ENCODE measurements at places on chromosomes 7 and 10.

DNA sequence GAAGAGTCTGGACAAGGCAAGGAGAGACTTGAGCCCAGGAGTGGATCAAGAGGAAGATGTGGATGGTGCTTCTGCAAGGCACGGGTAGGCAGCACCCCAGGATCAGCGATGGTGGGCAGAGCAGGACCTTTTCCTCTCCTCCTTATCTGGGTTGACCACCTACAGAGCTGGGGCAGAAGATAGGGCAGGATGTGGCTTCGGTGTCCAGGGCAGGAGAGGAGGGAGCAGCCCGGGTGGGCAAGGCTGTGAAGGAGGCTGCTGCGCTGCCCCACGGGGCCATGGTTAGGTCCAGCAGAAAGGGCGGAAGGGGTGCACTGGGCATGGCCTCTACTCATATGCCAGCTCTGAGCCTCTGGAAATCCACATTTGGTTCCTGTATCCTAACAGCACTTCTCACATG, 20.0 kb upstream of the PARP12 start:
- no peak for DNase-seq

GRCh38 chr7:25774675-25775074, 377.3 kb upstream of the NFE2L3 start:
- no peak for DNase-seq

DNA sequence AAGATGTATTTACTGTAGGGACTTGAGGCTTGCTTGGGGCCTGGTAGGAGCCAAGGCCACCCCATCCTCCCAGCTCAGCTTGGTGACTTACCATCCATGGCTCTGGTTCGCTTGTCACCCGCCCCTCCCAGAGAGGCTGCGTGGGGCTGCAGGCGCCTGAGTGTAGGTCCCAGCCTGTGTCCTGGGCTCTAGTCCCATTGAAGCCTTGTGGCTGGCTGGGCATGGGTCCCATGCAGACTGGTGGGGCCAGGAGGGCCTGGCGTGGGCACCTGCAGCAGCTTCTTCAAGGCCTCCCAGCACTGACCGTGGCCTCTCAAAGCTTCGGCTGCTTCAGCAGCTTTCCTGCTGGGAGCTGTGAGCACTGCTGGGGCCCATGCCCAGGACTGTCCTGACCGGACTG, 118.1 kb downstream of the INPP5A start:
- no peak for DNase-seq

DNA sequence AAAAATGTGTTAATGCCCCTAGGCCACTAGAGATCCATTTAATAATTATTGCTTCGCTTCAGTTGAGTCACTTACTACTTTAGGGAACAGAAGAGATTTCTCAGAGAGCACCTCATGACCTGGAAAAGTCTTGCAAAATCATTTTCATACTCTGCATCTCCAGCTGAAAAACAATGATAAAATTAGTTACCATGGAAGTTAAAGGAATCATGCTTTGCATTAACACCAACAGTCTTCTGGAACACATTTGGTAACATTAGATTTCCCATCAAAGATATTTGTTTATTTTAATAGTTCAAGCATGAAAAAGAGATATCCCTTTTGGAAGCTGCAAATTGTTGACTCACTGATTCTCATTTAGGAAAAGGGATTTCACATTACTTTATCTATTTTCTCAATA, 1.8 kb upstream of the STEAP2 start:
- DNase-seq: no peak

- DNase-seq: no peak
These were observed 78.8 kb downstream of the INPP5A start for GRCh38 chr10:132616170-132616995.

GRCh38 chr10:53088961-53089360, 316.4 kb upstream of the MBL2 start:
- no peak for DNase-seq

GRCh38 chr10:125684581-125684980, 1.6 kb upstream of the TEX36 start:
- DNase-seq: no peak

DNA sequence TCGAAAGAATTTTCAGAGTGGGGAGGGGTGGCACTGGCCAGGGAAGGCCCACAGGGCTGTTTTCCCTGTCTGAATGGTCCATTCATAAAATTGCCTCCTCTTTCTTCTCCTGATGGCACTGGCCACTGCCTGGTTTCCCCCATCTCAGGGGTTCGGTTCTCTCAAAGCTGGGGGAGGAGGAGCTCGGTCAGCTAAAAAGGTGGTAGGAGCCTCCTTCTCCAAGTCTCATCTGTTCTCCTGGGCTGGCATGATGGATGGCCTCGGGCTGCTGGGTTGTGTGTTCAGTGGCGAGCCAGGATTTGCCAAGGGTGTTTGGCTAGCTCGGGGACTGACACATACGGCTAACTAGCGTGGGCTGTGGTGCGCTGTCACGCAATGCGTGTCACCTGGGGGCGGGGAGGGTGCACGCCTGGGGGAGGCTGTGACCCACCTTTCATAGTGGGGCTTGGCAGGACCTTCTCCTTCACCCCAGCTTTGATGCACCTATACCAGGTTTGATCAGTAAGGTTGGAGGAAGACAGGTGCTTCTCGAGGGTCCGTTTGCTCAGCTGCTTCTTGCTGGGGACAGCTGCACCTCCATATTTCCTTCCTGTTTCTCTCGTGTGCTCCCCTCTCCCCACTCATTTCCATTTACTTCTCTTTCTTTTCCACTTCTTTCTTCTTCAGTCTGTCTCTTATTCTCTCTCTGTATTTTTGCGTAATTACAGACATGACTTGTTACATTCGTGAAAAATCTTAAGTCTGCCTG, 36.3 kb downstream of the RBM20 start:
- no peak for DNase-seq

DNA sequence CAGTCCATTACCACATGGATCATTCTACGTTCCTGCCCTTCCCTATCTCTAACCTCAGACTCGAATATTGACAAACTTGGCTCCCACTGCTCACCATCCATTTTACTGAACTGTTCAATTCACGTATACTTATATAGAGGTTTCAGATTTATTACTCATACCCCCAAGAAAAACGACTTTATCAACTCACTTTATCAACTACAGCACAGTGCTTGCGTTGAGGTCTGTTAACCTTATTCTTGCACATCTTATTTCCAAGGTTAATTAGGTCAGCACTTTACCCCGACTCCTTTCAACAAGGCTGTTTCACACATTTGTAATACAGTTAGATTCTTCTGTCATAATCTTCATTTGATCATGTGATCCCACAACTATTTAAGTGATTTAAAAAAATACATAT, 162.3 kb upstream of the AHR start:
- DNase-seq: no peak

GRCh38 chr10:76252733-76253132, 821.3 kb downstream of the LRMDA start:
- DNase-seq: no peak

GRCh38 chr10:29306688-29307087, 17.8 kb downstream of the LYZL1 start:
- DNase-seq: no peak

GRCh38 chr7:77822269-77822668, 23.7 kb downstream of the PHTF2 start:
- no peak for DNase-seq

DNA sequence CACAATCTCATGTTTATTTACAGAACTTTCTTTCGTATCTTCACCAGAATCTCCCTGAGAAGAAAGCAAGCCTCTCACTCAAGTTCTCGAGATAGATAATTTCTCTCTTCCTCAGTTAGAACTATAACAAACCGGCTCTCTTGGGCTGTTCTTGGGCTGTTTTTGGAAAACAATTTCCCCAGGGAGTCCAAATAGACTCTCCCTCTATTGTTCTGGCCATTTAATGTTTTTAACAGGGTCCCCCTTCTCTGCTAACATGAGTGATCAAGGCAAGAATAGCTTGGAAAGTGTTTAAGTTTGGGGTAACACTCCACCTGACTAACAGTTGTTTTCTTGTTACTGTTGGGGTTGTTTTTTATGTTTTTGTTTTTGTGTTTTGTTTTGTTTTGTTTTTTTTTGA, 64.8 kb upstream of the UCN3 start:
- DNase-seq: no peak

- DNase-seq: no peak
These were observed 23.8 kb downstream of the TMEM196 start for GRCh38 chr7:19749658-19750057.

GRCh38 chr10:79401015-79401921, 44.2 kb downstream of the ZCCHC24 start:
- no peak for DNase-seq

GRCh38 chr7:9846902-9847301, 1126.8 kb upstream of the PHF14 start:
- no peak for DNase-seq

DNA sequence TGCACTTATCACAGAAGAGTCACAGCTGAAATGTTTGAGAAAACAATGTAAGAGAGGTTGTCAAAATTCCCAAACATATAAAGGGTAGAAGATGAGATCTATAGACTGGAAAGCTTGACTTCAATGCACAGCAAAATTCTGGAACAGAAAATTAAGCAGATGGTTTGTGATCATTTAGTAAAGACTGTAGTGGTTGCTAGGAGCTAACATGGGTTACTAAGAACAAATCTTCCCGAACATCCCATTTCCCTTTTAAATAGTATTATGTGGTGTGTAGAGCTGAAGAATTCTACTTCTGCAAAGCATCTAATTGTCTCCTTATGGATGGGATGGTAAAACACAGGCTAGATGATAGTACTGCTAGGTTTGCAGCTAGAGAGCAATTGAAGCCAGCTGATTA, 312.3 kb downstream of the CAMK1D start:
- no peak for DNase-seq

GRCh38 chr7:158740657-158741293, 36.2 kb upstream of the NCAPG2 start:
- no peak for DNase-seq

- DNase-seq: no peak
These were observed 91.9 kb downstream of the WDFY4 start for GRCh38 chr10:48776528-48776927.

- no peak for DNase-seq
These were observed at the start of gene NRCAM for GRCh38 chr7:108455998-108456677. TSS of gene NRCAM (minus strand) at chr7:108456436. CDS start at chr7:108240064, 216,372 bp downstream.

DNA sequence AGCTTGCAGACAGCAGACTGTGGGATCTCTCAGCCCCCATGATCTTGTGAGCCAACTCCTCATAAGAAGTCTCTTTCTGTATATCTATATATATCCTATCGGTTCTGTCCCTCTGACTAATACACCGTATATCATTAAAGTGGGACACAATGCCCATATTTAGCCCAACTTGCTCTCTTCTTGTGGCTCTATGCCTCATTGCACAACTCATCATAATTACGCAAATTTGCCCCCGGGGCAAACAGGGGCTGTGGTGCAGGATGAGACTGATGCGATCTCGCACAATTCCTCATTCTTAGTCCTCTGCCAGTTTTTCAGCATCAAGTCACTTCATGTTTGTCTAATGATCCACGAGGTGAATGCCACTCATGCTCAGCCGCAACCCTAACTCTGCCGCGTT, 183.2 kb downstream of the PRPF18 start:
- no peak for DNase-seq

- no peak for DNase-seq
These were observed 227.6 kb downstream of the ANKRD7 start for GRCh38 chr7:118452128-118452527.

GRCh38 chr7:4659551-4660286, 22.4 kb upstream of the FOXK1 start:
- DNase-seq: no peak

- DNase-seq: no peak
These were observed 378.4 kb upstream of the PFKP start for GRCh38 chr10:2688958-2689357.

DNA sequence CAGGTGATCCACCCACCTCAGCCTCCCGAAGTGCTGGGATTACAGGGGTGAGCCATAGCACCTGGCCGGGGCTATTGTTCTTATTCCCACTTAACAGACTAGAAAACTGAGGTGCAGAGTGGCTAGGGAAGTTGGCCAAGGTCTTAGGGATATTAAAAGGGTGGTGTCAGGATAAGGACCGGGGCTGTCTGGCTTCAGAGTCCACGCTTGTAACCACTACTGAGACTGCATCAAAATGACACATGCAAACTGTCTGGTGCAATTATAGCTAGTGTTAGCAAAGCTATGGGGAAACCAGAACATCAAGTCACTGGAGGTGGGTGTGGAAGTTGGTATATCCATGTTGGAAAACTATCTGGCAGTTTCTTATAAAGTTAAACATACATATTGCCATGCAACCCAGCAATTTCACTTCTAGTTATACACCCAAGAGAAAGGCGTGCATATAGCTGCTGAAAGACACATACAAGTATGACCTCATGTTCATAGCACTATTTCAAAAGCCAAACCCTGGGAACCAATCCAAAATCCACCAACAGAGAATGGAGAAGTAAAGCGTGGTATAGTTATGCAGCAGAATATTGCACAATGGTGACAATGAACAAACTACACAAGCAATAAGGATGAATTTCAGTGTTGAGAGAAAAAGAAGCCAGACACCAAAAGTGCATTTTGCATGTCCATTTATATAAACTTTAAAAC, 33.9 kb upstream of the EEPD1 start:
- DNase-seq: no peak

DNA sequence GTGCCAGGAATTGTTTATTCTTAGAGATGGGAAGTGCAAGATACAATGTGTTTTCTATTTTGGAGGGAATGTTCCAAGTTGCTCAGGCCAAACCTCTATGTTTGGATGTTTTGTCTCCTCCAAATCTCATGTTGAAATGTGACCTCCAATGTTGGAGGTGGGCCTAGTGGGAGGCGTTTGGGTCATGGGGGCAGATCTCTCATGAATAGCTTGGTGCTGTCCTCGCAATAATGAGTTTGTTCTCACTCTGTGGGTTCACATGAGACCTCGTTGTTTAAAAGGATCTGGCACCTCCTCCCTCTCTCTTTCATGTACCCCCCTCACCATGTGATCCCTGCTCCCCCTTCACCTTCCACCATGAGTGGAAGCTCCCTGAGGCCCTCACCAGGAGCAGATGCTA, 8.3 kb upstream of the GDF10 start:
- no peak for DNase-seq

DNA sequence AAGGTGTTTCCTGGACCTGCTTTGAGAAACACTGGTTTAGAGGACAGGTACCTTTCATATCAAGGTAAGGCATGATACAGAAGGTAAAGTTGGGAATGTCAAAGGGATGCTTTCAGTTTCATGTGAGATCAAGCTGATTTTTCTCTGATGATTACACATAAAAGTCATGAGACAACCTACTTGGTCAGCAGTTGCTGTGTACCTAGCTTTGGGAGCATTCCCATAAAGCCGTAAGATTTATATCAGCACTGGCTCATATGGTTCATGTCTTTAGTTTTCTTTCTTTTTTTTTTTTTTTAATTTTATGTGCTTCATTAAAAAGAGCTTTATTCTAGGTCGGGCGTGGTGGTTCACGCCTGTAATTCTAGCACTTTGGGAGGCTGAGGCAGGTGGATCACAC, 265.3 kb upstream of the LRGUK start:
- DNase-seq: no peak

GRCh38 chr10:110103921-110104461, 96.2 kb downstream of the ADD3 start:
- DNase-seq: no peak

Measured in stimulated activated CD4-positive, alpha-beta T cell treated with anti-CD3 and anti-CD28 coated beads, Interleukin-1b, Interleukin-23, amount 100 ng/mL, for 1 hour (primary cell).